ENCODE measurements at places on chromosomes 3 and 15.

DNA sequence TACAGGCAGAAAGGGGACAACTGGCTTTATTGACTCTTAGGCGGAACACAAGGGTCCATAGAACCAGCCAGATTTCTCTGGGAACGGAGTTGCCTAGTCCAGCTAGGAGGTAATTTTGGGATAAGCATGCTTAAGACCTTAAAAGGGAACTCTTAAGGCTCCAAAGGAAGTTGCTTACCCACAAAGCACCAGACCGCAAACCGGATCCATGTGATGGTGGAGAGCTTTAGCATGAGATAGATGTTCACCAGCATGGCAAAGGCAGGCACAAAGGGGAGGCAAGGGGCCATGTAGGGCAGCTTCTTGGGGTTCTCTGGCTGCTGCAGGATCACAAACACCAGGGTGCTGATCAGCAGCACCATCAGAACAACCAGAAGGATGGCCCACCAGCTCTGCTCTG lies 61.4 kb downstream of the CLDN11 start:
- DNase-seq = no peak

- no peak for DNase-seq
Measured at GRCh38 chr15:26521130-26521529, 251.7 kb downstream of the GABRB3 start.

GRCh38 chr3:107978131-107979055 lies 112.4 kb downstream of the CD47 start:
- DNase-seq = no peak

DNA sequence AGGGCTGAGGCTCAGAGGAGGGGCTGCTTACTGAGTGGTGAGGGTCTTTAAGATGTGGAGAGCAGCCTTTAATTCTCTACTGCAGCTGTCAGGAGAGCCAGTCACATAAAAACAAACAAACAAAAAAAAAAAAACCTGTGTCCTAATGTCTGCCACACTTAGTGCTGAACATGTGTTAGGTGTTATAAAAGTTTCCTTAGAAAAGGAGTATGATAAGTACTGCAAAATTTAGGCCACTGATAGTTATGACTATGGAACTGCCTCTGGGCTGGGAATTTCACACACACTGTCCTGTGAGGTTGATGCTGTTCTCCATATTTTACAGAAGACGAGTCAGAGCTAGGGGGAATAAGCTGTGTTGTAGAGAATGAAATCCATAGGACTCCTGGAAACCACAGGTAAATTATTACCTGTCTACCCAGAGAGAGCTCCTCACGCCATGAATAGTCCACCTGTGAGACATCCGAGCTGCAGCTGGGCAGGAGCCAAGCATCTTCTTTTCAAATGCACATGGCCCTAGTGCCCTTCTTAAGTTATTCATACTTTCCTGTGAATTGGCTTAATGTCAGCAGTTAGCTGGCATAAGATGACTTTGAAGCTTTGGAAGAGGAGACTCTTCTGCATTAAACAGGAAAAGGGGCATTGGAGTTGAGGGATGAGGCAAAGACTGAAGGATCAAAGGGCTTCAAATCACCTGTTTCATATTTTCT lies 34.5 kb upstream of the SKOR1 start:
- DNase-seq = no peak

DNA sequence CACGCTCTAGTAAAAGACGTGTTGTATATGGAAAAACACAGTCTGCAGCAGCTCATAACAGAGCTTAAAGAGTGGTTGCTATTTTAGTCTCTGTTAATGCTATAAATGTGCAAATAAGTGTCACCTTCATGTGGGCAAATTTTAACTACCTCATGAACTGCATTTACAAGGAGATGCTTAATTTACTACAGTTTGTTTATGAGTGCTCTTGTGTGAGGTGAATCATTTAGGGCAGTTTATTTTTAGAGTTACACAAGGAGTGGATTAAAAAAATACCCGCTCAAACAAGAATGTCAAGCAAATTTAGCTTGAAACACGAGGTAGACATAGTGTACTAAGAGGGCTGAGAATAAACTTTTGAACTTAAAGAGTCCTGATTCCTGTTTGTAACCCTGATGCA lies 579.0 kb downstream of the MFSD1 start:
- no peak for DNase-seq

GRCh38 chr3:53114412-53115074 lies 15.7 kb downstream of the RFT1 start:
- no peak for DNase-seq

DNA sequence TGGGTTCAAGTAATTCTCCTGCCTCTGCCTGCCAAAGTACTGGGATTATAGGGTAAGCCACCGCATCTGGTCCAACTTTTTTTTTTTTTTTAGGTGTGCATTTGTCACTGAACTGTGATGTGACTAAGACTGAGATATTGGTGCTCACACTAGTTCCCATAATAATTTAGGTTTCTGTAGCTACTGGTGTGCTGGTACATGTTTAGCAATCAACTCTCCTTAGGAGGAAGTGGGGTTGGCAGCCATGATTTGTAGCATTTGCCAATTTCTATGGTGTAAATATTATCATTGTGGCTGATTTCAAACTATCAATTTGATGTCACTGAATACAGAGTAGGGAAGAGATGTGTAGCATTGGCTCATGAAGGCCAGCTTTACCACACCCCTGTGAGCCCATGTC lies 372.7 kb downstream of the EDEM1 start:
- no peak for DNase-seq

- peak; percentile 39 for DNase-seq
Measured at GRCh38 chr15:59366333-59367021, 6.2 kb downstream of the MYO1E start.

DNA sequence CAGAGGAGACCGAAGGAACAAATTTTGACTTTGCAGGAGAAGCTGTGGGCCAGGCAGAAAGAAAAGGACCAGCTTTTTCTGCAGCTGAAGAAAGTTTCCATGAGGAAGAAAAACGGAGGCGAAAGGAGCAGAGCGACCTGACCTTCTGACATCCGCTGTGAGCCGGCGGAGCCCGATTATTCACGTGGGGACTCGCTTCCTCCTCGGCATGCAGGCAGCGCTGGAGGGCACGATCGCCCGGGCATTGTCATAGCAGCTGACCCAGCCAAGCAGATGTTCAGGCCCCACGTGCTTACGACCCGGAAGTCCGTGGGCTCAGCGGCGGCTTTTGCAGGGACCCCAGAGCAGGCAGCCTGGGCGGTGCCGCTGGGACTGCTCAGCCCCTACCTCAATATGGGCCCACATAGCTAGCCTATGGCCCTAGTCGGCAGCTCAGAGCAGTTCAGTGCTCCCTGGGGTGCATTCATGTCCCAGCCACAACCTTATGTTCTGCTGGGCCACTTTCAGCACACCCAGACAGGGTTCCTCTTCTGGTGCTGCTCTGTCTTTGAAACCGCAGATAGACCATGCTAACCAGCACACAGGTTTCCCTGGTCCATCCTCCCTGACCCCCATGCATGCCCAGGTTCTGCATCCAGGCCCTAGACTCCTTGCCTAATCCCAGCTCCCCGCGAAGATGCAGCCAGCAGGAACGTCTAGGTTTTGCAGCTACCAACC lies 10.5 kb upstream of the EIF4A2 start:
- peak; percentile 37 for DNase-seq

DNA sequence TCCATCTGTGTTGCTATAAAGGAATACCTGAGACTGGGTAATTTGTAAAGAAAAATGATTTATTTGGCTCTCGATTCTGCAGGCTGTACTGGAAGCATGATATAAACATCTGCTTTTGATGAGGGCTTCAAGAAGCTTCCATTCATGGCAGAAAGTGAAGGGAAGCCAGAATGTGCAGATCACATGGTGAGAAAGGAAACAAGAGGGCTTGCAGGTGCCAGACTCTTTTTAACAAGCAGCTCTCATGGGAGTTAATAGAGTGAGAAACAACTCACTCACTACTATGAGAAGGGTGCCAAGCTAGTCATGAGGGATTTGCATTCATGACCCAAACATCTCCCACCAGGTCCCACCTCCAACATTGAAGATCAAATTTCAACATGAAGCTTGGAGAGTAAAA lies 247.2 kb downstream of the ZIC4 start:
- no peak for DNase-seq

DNA sequence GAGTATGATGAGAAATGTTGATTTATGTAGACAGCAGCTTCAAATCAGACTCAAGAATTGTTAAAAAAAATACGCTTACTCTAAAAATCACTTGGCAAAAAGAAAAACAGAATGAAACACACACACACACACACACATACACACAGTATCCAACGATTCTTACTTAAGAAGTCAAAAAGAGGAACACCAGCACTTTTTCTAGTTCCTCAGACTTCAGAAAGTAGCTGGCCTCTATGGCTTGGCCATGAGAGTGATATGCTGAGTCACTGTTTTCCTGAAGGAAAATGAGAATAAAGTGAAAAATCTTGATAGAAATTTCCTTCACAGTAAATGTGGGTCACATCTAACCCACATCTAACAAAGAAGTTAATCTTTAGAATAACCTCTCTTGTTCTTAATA lies 22.1 kb downstream of the CNTN3 start:
- DNase-seq = no peak

- DNase-seq = peak; percentile 69
Measured at GRCh38 chr3:72821161-72821781, 27.0 kb downstream of the SHQ1 start.

DNA sequence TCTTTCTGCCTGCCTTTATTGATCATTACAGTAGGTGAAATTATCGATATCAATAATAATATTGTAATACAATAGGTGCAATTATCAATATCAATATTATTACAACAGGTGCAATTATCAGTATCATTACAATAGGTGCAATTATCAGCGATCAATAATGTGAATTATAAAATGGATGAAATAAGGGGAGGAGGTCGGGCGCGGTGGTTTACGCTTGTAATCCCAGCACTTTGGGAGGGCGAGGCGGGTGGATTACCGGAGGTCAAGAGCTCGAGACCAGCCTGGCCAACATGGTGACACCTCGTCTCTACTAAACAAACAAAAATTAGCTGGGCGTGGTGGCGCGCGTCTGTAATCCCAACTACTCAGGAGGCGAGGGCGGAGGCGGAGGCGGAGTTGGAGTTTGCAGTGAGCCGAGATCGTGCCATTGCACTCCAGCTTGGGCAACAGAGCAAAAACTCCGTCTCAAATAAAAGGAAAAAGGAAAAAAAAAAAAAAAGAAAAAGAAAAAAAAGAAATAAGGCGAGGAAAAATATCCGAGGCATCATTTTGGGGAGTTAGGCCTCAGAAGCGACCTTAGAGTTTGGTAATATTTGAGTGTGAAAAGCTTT lies 611 bp upstream of the BNIP2 start:
- DNase-seq = peak; percentile 75

GRCh38 chr3:124522082-124522625 lies 208.1 kb upstream of the UMPS start:
- no peak for DNase-seq

DNA sequence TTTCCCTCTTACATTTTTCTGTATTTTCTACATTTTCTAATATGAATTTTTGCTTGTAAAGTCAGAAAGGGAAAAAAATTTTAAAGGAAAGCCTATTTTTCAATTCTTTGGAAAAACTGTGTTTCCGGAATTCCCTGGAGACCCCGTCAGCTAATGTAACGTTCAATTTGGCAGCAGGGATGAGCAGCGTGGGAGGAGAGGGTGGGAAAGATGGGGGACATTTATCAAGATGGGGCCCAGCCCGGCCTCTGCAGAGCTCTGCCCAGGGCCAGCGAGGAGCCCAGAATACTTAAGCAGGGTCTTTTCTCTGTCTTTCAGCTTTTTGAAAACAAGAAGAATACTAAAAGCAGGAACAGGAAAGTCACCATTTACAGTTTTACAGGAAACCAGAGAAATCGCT lies 129.0 kb downstream of the LRRK1 start:
- DNase-seq = no peak

DNA sequence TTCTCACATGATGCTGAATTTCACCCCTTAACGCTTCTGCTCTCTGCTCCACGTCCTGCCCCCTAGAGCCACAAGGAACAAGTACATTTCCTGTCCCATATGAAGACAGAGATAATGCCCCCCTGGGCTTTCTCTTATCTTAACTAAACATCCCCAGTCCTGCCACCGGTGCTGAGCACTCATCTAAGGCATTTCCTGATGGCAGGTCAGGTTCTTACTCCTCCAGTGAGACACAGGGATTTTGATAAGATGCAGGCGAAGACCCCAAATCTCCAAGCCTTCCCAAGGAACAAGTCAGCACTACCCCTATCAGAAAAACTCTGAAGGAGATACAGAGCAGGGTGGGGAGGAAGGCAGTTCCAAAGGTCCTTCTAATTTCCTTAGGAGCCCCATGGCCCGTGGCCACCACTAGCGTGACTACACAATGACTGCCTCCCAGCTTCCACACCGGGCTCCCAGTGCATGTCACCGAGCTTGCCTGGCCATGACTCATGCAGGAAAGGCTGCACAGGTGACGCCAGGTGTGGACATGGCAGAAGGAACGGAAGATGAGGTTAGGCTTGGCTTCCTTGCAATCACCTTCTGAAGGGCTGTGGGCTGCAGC lies 152.9 kb downstream of the XXYLT1 start:
- peak; percentile 14 for DNase-seq

DNA sequence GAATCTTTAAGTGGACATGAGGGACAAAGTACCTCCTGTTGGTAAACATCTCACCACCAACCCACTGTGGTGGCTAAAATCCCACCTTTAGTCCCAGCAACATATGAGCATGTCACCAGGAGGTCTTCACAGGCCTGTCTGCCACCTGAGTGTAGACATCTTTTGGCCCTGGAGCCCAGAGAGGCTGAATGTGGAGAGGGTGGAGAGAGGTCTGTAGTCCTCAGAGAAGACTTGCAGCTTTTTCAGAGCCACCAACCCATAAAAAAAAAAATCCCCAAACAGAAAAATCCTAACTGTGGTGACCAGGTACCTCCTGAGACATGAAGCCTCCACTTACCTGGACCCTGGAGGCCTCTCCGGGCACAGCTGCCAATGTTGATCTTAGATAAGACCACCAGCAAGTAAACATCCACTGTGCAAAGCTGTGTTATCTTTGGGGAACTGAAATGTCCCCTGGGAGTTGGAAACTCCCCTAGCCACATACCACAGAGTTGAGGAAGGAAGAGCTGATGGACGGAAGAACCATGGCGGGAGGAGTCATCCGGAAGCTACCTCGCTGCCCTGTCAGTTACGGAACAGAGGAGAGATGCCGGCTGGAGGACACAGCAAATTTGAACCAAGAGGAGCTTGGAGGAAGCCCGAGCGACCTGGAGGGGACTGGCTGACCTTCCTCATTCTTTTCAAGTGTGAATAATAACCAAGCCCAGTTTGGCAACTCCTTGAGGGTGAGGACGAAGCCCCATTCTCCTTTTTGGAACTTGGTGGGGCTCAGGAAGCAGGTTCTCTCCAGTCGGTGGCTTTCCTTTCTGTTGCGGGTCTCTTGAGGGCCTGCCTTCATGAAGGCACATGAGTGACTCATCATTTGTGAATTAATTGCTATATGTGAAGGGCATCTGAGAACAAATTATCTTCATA lies at the start of gene GHRL:
TSS of gene GHRL (minus strand) at position 443 of the 915 bp plus-strand sequence. CDS start 2,767 bp downstream, outside the sequence.
- DNase-seq = no peak

DNA sequence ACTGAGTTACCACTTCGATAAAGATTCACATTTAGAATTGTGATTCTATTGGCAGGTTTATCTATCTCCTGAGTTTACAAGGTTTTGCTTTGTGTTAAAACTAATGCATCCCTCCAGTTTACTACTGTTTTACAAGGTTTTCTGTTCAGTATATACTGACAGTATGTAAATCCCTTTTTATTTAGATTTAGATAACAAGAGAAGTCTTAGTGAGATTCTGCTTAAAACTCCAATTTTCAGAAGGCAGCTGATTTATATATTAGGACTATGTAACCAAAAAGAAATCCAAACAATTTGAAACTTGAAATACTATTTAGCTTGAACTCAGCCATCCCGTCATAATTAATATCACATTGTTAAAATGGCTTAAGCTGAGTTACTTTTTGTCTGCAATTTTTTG lies 619.2 kb downstream of the NAALADL2 start:
- DNase-seq = peak; percentile 12

GRCh38 chr15:75153087-75153486 lies 48.6 kb upstream of the C15orf39 start:
- DNase-seq = no peak
